ENCODE measurements at places on chromosomes 12 and 14. TPM values are rescaled to one million over a fixed set of nuclear protein-coding genes. Genes with fewer than 3 reads are reported as not detected.
A peak's percentile ranks its signal among the peaks of the same experiment; 100 is the strongest.

- peaks cover 71% of the 10 kb centered on the region for H3K27me3 ChIP-seq
- no peak for DNase-seq
Measured at GRCh38 chr12:132605892-132606291, 4.5 kb downstream of the LRCOL1 start.

DNA sequence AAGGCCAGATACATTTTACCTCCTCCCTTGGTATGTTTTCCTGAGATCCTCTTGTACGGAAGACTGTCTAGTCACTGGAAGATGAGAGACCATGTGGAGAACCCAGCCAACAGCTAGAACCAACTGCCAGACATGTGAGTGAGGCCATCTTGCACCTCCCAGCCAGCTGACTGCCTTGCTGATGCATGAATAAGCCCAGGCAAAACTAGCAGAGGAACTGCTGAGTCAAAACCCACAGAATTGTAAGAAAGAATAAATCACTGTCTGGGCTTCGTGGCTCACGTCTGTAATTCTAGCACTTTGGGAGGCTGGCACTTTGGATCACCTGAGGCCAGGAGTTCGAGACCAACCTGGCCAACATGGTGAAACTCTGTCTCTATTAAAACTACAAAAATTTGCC is 160.0 kb downstream of the TPH2 start:
- H3K27me3 ChIP-seq, result no peaks in the 10 kb centered on the region
- H3K4me1 ChIP-seq, result no peaks in the 10 kb centered on the region
- DNase-seq, result no peak
- no peaks in the 10 kb centered on the region for H3K36me3 ChIP-seq
- H3K4me3 ChIP-seq, result no peak overlapping the region

Gene TMEM63C
- total RNA-seq, result 0.31 TPM

GRCh38 chr14:33897382-33897781 is 53.5 kb downstream of the EGLN3 start:
- no peak overlapping the region for H3K4me3 ChIP-seq
- H3K36me3 ChIP-seq, result no peaks in the 10 kb centered on the region
- H3K27ac ChIP-seq, result no peak overlapping the region
- DNase-seq, result no peak
- no peaks in the 10 kb centered on the region for H3K4me1 ChIP-seq

- no peak overlapping the region for H3K4me3 ChIP-seq
- H3K36me3 ChIP-seq, result no peaks in the 10 kb centered on the region
- H3K27me3 ChIP-seq, result no peaks in the 10 kb centered on the region
- H3K27ac ChIP-seq, result no peak overlapping the region
- H3K4me1 ChIP-seq, result peaks cover 27% of the 10 kb centered on the region
Measured at GRCh38 chr14:76868454-76869170, 42.4 kb downstream of the LRRC74A start.

DNA sequence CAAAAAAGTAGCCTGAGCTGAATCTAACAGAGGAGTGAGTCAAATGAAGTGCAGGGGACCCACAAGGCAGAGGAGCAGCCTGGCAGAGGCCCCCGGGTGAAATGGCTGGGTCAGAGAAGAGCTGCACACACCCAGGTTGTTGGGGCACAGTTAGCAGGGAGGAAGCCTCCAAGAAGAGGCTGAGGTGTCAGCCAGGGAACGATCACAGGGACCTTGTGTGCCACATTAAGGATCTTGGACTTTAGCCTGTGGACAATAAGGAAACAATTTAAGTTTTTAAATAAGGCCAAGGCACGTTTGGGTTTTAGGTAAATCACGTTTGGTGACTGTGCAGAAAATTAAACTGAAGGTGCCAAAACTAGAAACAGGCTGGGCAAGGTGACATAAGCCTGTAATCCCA is 35.1 kb downstream of the OR10P1 start:
- H3K27me3 ChIP-seq, result no peaks in the 10 kb centered on the region
- H3K27ac ChIP-seq, result no peak overlapping the region
- H3K4me1 ChIP-seq, result no peaks in the 10 kb centered on the region
- no peak overlapping the region for H3K4me3 ChIP-seq
- DNase-seq, result no peak

Gene SLC17A8
- total RNA-seq, result not detected

Gene VWF
- not detected for total RNA-seq

- H3K4me3 ChIP-seq, result no peak overlapping the region
- no peaks in the 10 kb centered on the region for H3K36me3 ChIP-seq
- no peak overlapping the region for H3K27ac ChIP-seq
- DNase-seq, result no peak
- H3K27me3 ChIP-seq, result no peaks in the 10 kb centered on the region
- H3K4me1 ChIP-seq, result no peaks in the 10 kb centered on the region
Measured at GRCh38 chr14:55721353-55721752, 141.3 kb downstream of the KTN1 start.

DNA sequence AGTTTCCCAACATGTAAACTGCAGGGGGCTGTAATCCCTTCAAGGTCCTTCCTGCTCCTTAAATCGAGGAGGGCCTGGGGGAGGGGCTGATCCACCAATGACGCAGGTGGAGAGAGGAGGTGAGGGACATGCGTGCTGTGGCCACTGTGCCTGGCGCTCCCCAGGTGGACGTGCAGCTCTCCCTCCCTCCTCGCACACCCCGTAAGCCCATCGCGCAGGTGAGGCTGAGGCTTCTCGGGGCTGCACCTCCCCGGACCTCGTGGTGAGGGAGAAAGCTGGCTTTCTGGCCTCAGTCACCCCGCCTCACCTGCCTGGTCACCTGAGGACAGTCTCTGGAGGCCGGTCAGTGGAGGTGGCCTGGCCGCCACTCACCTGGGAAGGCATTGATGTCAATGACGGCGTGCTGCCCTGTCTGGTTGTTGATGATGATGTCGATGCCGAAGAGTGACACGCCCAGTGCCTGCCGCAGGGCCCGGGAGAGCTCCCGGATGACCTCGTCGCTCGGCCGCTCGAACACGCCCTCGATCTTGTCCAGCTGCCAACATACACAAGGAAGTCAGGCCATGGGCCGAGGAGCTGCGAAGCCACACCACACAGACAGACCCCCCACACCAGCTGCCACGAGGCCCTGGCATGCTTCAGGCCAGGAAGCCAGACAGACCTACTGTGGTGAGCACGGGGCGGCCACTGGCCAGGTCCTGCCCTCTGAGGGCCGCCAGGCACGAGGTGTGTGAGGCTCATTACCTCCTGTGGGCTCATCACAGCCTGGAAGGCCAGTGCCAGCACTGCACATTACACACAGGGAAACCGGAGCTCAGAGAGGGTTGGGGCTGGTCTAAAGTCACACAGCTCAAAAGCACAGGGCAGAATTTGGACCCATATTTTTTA is 23.3 kb downstream of the CHGA start:
- H3K27me3 ChIP-seq, result no peaks in the 10 kb centered on the region
- H3K36me3 ChIP-seq, result peaks cover 8% of the 10 kb centered on the region
- peak overlapping the region; percentile 24 for H3K27ac ChIP-seq
- H3K4me3 ChIP-seq, result no peak overlapping the region

Gene PLD4
- not detected for total RNA-seq

Gene SLC10A1
- not detected for total RNA-seq

Gene KNTC1
- 141 TPM for total RNA-seq

DNA sequence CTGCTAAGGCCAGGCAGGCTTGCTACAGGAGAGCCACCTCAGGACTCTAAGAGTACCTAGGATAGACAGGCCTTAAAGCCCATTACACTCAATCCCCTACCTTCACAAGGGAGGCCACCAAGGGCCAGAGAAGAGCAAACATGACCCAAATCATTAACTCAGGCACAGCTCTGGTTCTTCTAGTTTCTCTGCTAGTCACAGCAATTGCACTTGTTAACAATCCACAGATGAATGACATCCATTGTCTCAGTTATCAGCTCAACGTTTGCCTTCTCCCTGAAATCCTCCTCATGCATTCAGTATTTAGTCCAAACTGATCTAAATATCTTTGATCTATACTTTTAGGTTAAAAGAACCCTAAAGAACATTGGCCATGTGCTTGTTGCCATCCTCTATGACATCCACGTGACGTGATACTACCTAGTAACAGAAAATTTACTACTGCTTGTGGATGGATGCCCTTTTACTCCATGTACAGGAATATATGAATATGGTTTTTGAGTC is 164.5 kb downstream of the STXBP6 start:
- no peak for DNase-seq
- no peak overlapping the region for H3K4me3 ChIP-seq
- H3K4me1 ChIP-seq, result no peaks in the 10 kb centered on the region
- H3K27ac ChIP-seq, result no peak overlapping the region
- no peaks in the 10 kb centered on the region for H3K36me3 ChIP-seq

DNA sequence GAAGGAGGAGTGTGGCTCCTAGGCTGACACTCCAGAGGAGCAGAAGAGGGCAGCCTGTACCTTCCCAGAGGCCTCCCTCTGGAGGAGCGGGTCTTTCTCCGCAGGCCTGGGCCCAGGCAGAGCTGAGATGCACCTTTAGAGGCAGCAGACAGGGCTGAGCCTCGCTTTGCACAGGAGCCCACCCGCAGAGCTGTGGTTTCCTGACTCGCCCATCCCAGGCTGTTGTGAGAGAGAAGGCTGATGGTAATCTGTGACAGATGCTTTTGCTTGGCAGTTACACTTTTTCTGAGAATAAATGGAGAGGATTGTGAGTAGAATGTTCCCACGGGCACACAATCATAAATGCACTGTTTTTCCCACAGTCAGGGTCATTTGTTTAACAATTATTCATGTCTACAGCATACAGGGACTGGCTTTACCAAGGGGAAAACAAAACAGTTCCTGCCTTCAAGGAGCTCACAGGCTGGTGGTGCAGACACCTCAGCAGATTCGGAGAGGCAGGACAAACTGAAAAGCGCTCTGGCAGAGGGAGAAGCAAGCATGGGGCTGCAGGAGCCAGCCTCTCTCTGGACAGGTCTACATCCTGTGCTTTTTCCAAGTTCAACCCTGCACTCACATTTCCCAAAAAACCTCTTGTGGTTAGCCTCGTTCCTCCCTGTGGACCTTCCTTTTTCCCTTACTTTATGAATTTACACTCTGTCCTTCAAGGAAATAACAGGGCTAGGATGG is 13.9 kb downstream of the EVL start:
- H3K36me3 ChIP-seq, result peaks cover 19% of the 10 kb centered on the region
- peak overlapping the region; percentile 96 for H3K27ac ChIP-seq
- H3K4me3 ChIP-seq, result peak overlapping the region; percentile 74
- peaks cover 94% of the 10 kb centered on the region for H3K4me1 ChIP-seq
- no peaks in the 10 kb centered on the region for H3K27me3 ChIP-seq
- DNase-seq, result peak; percentile 78

Gene PIANP
- 0.27 TPM for total RNA-seq

DNA sequence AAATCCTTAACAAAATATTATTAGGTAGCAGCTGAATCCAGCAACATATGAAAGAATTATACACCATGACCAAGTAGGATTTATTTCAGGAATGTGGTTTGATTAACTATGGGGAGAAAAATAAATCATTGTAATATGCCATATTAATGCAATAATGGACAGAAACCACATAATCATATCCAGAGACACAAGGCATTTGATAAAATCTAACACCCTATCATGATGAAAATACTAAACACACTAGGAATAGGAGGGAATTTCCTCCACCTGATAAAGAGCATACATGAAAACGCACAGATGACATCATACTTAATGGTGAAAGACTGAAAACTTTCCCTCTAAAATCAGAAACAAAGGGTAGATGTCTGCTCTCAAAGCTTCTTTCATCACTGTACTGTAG is 238.9 kb downstream of the PHLDA1 start:
- H3K4me1 ChIP-seq, result peaks cover 22% of the 10 kb centered on the region
- H3K27ac ChIP-seq, result no peak overlapping the region
- H3K27me3 ChIP-seq, result peaks cover 12% of the 10 kb centered on the region
- no peak for DNase-seq
- H3K4me3 ChIP-seq, result no peak overlapping the region

GRCh38 chr12:4579305-4580102 is 17.5 kb downstream of the DYRK4 start:
- H3K4me1 ChIP-seq, result no peaks in the 10 kb centered on the region
- H3K27ac ChIP-seq, result no peak overlapping the region
- no peaks in the 10 kb centered on the region for H3K36me3 ChIP-seq
- no peak overlapping the region for H3K4me3 ChIP-seq
- peaks cover 1% of the 10 kb centered on the region for H3K27me3 ChIP-seq
- peak; percentile 30 for DNase-seq

DNA sequence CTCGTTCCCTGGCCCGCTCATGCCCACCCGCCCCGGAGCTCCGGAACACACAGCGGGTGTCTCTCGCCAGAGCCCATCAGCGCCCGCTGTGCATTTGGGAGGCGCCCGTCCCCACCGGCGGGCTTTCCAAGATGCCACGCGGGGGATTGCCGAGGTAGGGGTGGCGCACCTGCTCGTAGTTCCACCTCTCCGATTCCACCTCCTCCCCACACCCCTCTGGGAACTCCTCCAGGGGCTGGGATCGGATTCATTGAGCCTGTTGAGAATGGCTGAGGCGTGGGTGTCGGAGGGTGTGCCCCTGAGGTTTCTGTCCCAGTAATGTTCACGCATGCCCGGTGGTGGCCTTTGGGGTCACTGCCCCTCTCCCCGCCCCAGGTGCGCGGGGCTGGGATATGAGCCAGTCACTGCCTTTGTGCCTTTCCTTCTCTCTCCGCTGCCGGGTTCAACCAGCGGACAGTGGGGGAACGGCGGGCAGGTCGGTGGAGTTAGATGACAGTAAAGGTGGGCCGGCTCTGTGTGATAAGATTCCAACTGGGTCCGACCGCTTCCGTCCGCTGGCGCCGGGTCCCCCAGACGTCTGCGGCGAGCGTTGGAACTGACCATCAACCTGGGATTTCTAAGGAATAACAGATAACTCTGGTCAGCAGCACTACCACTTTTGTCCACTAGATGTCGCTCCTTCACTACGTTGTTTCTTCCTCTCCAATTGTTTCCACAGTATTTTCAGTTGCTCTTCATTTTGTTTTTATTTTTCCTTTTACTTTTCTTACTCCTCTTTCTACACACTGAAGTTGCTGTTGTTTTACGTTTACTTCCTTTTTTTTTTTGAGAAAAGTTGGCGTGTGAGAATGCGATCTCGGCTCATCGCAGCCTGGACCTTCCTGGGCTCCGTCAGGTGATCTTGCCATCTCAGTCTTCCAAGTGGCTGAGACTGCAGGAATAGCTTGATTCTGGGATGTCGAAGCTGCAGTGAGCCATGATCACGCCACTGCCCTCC is 178.1 kb upstream of the ALG10B start:
- H3K4me3 ChIP-seq, result peak overlapping the region; percentile 61
- H3K27ac ChIP-seq, result no peak overlapping the region
- peaks cover 6% of the 10 kb centered on the region for H3K27me3 ChIP-seq
- peaks cover 3% of the 10 kb centered on the region for H3K4me1 ChIP-seq
- no peaks in the 10 kb centered on the region for H3K36me3 ChIP-seq
- DNase-seq, result peak; percentile 73

Measured in activated naive CD4-positive, alpha-beta T cell treated with anti-CD3 and anti-CD28 coated beads for 36 hours (primary cell).